ENCODE measurements at places on chromosomes 6 and 20.

DNA sequence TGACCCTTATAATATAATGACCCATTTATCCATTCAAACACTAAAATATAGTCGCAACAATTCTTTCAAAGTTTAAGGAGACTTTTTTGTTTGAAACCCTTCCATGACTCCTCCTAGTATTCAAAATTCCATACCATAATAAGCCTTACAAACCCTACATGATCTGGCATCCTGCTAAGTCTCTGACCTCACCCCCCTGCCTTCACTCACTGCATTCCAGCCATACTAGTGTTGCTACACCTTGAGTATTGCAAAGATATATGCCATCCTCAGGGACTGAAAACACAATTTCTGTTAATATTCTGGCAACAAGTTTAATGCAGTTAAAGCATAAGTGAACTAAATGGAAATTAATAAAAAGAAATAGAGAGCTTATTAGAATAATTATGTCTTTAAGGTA is 168.4 kb downstream of the EYS start:
- DNase-seq = no peak

GRCh38 chr6:26109772-26110171 is 22.5 kb downstream of the HFE start:
- no peak for DNase-seq

- DNase-seq = no peak
Measured at GRCh38 chr6:11688425-11688709, 90.2 kb downstream of the ADTRP start.

DNA sequence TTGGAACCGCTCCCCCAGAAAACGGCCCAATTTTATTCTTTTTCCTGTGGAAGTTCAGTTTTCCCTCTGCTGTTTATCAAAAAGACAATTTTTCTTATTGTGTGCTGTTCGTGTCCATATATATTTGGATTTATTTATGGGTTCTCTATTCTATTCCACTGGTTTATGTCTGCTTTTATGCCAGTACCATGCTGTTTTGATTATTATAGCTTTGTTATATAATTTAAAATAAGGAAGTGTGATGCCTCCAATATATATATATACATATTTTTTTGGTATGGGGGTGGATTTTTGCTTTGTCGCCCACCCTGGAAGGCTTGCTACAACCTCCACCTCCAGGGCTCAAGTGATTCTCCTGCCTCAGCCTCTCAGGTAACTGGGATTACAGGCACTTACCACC is 103.3 kb downstream of the TFAP2B start:
- DNase-seq = no peak

GRCh38 chr6:37050045-37050853 is 44.8 kb downstream of the FGD2 start:
- peak; percentile 24 for DNase-seq

Data from activated gamma-delta T cell (primary cell).